AG08396 (cell line): ENCODE measurements at places on chromosomes 5 and 9.

DNA sequence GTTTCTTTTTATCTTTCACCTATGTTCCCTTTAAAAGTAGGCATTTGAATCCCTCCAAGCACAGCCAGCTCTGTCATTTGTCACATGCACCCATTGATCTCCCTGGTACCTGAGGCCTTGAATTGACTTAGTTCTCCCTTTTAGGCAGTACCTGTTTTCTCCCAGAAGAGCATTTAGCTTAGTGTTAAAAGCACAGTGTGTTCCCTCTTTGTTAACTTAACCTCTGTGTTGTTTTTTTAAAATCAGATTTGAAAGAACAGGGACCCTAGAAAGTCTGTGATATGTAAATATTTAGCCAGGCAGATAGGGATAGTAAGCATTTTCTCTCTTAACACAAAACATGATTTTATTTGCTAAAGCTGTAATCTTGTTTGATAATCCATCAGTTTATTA lies 113.8 kb upstream of the SPATA31D4 start:
- no peak for DNase-seq

- no peak for DNase-seq
Observed at GRCh38 chr9:5321058-5321457, 16.5 kb upstream of the RLN2 start.

- no peak for DNase-seq
Observed at GRCh38 chr5:76548525-76549229, 74.5 kb downstream of the F2RL2 start.

DNA sequence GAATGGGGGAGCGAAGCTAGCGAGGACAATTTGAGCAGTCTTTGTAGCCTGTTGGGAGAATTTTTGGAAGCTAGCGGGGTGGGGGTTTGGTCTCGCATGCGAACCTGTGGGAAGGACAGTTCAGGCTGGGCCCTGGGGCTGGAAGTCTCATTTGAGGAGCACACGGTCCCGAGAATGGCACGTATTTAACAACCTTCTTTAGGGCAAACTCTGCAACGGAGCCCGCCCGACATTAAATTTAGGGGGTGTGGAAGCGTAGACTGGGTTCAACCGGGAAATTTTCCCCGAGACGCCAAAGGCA lies 35.2 kb upstream of the NFIB start:
- DNase-seq = no peak

- DNase-seq = no peak
Observed at GRCh38 chr5:153901449-153901848, 137.3 kb downstream of the FAM114A2 start.

GRCh38 chr5:161803-162110 lies 29.5 kb upstream of the LRRC14B start:
- DNase-seq = no peak

- DNase-seq = no peak
Observed at GRCh38 chr9:85451680-85452079, 290.1 kb downstream of the AGTPBP1 start.
